ENCODE measurements at places on chromosomes 16 and 17. TPM values are rescaled to one million over a fixed set of nuclear protein-coding genes. Genes with fewer than 3 reads are reported as not detected.
A peak's percentile ranks its signal among the peaks of the same experiment; 100 is the strongest.

DNA sequence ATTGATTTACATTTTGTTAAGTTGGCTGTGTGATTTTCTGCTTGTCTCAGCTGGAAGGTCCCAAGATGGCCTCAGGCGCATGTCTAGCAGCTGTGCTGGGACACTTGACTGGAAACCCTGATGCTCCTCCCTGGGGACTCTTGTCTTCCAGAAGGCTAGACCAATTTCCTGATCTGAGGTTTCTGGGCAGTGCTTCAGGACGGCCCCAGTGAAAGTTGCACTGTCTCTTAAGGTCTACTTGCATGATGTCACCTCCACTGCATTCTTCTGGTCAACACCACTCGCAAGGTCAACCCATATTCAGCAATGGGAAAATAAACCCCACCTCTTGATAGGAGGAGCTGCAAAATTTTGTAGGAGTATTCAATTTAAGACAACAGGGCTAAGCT lies 116.0 kb downstream of the SALL1 start:
- peak; percentile 7 for DNase-seq

DNA sequence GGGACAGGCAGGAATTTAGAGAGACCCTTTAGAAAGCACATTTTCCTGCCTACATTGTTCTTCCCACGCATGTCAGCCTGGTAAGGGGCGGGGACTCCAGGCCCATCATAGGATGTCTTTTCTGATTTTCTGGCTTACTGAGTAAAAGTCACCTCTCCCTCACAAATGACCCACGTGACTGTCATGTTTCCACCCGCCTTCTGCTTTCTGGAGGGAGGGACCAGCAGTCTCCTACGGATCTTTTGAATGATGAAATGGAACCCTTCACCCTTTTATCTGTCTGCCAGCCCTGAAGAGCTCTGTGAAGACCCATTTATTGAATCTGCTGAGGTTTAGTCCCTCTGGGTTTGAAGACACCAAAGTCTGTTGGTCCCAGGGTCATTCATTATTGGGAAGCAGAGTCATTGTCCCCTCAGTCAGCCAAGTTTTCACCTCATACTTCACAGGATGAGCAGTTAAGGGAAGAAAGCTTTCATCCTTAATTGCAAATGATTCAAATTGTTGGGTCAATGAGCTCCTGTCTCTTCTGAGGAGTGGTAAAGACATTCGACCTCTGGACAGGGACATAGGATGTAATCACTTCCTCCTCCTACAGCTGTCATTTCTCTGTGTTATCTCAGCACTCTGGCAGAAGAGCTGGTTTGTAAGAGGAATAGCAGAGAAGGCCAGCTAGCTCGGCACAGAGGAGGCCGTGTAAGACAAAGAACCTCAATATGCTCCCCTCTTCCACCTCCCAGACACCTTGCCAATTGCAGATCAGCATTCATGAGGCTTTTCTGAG lies 446.1 kb downstream of the HS3ST3B1 start:
- DNase-seq = no peak

DNA sequence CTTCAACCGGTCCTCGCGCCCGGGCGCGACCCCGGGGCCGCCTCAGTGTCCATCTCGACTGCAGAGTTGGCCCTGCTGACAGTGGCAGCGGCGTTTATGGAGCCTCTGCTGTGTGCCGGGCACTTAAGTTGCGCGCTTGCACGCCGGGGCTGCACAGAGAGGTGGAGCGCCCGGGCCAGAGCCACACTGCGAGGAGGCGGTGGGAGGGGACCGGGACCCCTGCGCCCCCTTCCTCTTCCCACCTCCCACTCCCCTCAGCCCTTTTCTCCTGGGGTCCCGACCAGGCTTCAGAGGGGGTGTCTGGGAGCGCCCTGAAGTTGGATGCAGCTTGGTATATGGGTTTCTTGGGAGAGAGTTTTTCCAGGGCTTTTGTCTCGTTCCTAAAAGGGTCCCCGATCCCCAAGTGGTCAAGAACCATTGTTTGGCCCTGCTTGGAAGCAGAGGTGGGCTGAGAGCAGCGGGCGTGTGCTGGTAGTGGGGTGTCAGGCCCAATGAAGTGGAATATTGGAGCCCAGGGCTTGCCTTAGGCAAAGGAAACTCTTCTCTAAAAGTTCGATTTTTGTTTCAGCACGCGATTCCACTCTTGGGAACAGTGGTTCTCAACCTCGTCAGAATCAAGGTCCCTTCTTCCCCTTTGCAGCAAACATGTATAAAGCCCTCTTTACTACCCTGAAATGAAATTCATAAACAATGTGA lies 605 bp downstream of the MRTFB start:
- DNase-seq = peak; percentile 25

DNA sequence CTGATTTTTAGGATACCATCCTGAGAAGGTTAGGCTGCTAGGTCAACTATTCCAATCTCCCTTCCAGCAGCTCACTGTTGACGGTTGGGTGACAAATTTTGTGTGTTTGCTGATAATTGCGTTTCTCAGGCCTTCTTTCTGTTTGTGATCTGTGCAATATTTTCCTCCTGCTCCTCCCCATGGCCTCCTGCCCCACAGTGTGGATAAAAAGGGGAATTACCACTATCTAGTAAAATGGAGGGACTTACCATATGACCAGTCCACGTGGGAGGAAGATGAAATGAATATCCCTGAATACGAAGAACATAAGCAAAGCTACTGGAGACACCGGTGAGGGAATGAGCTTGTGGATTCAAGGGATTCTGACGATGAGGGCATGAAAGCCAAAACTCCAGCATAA lies 9.2 kb downstream of the CHD3 start:
- DNase-seq = peak; percentile 69

The ARSG gene
- total RNA-seq = 2.8 TPM

DNA sequence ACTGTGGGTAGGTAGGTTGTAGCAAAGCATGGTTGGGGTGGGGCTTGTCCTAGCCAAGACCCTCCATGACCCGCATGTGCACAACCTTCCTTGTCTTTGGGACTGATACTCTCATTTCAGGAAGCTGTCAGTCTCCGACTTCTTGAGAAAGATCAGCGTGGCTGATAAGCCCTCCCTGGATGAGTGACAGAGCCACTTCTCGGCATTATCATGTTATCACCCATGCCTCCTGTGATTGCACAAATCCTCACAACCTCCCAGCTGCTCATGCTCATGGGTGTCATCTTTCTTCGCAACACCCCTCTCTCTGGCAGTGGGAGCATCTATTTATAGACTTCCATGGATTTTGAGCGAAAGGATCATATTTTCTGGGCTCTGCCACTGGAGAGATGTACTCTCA lies 314.2 kb downstream of the FOXL1 start:
- no peak for DNase-seq

GRCh38 chr16:88672776-88673175 lies 9.9 kb upstream of the MVD start:
- DNase-seq = no peak

The TPPP3 gene
- total RNA-seq = not detected

GRCh38 chr16:17304491-17305119 lies 166.2 kb downstream of the XYLT1 start:
- no peak for DNase-seq

The KRT12 gene
- not detected for total RNA-seq

DNA sequence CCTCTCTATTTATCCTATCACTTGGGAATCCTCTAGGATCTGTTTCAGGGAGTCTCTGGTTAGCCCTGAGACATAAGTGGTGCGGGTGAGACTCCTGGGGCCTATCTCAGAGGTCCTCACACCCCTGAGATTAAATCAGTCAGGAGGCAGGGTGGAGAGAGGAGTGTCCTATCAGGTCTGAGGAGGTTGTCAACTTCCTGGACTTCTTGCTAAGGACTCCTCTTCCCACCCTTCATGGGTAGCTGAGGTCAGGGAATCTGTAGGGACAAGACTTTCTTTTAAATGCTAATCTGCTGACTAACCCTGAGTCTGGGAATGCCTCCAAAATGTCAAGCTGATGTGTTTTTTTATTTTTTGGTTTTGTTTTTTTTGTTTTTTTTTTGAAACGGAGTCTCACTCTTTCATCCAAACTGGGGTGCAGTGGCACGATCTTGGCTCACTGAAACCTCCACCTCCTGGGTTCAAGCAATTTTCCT lies 6.6 kb upstream of the ARMC5 start:
- peak; percentile 91 for DNase-seq

DNA sequence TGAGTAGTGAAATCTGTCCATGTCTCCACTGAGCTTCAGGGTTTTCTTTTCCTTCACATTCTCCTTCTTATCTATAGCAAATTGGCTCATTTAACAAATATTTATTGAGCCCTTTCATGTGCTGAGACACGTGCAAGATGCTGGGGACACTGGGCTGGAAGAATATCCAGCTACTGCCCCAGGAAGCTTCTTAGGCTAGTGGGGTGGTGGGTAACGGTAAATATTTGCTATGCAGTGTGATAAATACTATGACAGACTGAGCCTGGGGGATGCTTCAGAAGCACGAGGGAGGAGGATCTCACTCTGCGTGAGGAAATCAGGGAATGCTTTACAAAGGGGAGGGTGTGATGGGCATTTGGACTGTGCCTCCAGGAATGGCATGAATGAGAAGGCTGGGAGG lies 524.1 kb downstream of the GRIN2A start:
- no peak for DNase-seq

DNA sequence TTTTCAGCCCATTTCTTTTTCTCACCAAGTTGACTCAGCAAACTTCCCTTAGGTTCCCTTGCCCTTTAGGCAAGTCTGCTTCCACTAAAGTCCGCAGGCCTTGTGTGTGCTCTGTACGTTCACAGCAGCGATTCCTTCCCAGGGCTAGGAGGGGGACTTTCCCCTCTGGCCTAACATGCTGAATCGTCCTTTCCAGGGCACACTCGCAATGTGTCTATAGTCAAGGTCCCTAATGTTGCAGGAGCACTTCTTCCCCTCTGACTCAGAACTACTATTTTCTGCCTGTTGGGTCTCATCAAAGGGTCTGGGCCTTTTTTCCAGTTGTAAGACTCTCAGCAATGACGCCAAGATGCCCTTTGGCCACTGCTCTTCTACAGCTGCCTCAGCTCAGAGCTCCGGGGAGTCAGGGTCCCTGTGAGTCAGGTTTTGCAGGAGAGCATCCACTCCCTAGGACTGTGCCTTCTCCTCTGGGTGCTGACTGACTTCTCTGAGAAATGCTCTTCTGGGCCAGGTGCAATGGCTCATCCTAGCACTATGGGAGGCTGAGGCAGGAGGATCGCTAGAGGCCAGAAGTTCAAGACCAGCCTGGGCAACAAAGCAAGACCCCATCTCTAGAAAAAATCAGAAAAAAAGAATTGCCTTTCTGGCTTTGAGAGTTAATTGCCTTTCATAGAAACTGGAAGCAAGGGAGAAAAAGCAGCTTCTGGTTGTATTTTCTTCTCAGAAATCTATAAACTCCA lies 64.4 kb upstream of the TBX2 start:
- peak; percentile 14 for DNase-seq

- DNase-seq = no peak
These were observed 12.4 kb upstream of the CYB561 start for GRCh38 chr17:63458478-63458877.

- DNase-seq = peak; percentile 61
These were observed 1.6 kb downstream of the ACTG1 start for GRCh38 chr17:81510785-81511553.

DNA sequence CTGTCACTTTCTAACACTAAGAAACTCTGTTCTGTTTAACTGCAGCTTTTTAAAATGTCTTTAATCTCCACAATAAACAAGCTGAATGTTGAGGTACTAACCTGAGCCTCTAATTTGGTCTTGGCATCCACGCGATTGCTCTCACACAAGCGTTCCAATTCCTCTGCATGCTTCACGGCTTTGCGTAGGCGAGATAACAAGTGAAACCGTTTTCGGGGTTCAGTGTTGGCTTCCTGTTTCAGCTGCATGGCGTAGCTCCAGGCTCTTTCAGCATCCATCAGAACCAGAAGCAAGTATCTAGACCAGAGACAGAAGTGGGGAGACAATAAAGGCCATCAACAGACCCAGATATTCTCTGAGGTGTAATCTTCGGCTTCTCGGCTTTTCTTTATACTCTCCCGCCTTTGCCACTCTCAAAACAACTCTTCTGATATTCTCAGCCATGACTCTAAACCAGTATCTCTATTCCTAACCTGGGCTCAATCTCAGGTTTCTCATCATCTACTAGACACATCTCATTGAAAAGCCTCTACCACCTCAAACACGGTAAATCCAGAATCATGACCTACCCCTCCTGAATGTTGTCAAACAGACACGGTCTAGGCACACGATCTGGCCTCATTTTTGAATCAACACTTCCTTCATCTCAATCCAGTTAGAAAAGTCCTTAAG lies 8.3 kb downstream of the SRP68 start:
- no peak for DNase-seq

The KRTAP17-1 gene
- not detected for total RNA-seq

DNA sequence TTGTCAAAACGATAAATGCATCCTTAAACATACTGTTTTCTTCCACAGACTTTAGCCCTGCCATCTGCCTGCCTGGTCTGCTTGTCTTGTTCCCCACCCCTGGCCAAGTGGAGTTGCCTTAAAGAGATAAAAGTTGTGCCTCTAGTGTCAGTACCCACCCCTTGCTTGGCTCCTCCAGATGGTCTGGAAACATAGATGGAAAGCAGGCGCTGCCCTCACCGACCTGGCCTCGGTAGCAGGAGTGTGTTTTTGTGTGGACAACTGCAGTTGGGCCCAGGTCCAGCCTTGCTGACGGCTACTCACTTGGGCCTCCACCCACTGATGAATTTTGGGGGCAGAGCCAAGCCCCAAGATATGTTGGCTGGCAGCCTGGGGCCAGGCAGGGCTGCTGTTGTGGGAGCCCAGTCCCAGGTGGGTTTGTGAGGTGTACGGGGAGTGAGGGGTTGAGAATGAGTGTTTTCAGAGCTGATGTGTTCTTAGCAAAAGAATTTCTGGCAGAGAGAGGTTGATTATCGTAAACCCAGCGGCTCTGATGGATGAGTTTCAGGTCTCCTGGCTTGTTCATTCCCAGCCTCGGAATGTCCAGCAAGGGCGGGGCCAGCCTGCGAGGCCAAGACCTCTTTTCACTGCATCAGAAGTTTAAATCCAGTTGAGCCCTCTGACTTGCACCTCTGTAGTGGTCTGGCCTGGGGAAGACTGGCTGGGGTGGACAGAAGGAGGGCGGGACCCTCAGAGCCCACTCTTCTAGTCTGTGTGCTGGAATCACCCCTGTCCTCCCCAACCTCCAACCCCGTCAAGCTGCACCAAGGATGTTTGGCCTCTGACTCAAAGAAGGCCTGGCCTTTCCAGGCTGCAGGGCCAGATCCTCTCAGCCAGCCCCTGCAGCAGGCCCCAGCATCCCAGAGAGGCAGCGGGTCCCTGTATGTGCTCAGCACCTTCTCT lies 179.7 kb downstream of the RAB11FIP4 start:
- peak; percentile 94 for DNase-seq

- DNase-seq = peak; percentile 75
These were observed 19.7 kb upstream of the MEIOC start for GRCh38 chr17:44636562-44636961.

GRCh38 chr17:42171831-42172230 lies 9.1 kb downstream of the KCNH4 start:
- no peak for DNase-seq

- DNase-seq = peak; percentile 35
These were observed 68.8 kb downstream of the CMIP start for GRCh38 chr16:81513204-81514040.

GRCh38 chr16:3131755-3132377 lies 3.0 kb upstream of the ZNF213 start:
- DNase-seq = peak; percentile 70

The CEMP1 gene
- not detected for total RNA-seq

DNA sequence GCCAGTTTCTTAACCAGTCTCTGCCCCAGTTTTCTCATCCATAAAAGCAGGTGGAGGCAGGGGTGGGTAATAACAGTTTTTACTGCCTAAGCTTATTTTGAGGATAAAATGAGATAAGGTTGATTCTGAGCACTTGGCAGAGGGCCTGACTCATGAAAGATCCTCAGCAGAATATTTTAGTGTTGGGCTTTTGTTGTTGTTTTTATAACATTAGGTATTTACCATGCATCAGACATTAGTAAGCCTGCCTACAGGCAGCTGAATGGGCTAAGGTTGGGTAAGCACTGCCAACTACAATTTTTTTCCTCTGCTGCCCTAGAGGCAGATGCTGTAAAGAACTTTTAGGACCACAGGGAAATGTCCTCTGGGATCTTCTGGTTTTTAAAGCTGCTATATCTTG lies 43.1 kb downstream of the SCNN1G start:
- no peak for DNase-seq

All from GM23248 (cell line).